ENCODE measurements at places on chromosomes 16 and 17. TPM values are rescaled to one million over a fixed set of nuclear protein-coding genes. Genes with fewer than 3 reads are reported as not detected.
A peak's percentile ranks its signal among the peaks of the same experiment; 100 is the strongest.

DNA sequence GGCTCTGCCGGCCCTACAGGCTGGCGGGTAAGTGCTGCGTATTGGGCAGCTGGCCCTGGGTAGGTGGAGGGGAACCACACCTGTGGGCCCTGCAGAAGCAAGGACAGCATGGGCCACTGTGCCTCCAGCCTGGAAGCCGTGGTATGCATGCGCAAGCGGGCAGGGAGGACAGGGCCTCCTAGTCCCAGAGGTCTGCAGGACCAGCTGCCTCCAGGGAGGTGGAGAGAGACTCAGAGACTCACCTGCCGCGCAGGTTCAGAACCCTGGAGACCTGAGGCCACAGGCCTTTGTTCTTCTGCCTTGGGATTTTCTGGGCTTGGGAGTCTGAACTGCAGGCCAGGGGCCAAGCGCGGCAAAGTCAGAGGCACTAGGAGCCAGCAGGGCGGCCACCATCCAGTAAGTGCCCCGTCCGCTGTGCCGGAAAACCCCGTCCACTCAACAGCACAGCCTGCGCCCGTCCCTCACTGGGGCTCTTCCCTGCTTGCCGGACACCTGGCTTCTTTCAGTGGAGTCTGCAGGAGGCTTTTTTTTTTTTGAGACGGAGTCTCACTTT is 8.8 kb upstream of the RAB40C start:
- DNase-seq, result no peak

TMIGD1 gene
- polyA plus RNA-seq, result 0.78 TPM

GRCh38 chr16:50247906-50248608 is 18.3 kb upstream of the ADCY7 start:
- DNase-seq, result no peak

DNA sequence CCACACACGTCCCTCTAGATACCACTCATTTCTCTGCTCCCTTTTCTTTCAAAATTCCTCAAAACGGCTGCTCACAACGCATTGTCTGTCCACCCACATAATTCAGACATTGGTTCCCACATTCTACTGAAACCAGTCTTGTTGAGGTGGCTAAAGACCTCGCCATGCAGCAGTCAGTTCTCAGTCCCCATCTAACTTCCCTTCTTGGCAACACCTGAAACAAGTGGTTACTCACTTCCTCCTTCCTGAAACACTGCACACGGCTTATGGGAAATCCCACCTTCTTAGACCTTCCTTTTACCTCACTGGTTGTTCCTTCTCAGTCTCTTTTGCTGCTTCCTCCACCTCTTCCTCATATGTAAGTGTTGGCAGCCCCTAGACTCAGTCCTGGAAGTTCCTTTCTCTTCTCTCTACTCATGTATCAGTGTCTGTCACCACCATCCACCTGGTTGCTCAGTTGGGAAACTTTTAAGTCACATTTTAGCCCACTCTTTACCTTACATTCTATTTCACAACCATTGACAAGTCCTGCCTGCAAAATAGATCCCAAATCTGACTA is 277.1 kb downstream of the CEP112 start:
- no peak for DNase-seq

- DNase-seq, result no peak
Measured at GRCh38 chr17:56680676-56681075, 87.2 kb downstream of the NOG start.

FOXF1 gene
- polyA plus RNA-seq, result not detected

DNA sequence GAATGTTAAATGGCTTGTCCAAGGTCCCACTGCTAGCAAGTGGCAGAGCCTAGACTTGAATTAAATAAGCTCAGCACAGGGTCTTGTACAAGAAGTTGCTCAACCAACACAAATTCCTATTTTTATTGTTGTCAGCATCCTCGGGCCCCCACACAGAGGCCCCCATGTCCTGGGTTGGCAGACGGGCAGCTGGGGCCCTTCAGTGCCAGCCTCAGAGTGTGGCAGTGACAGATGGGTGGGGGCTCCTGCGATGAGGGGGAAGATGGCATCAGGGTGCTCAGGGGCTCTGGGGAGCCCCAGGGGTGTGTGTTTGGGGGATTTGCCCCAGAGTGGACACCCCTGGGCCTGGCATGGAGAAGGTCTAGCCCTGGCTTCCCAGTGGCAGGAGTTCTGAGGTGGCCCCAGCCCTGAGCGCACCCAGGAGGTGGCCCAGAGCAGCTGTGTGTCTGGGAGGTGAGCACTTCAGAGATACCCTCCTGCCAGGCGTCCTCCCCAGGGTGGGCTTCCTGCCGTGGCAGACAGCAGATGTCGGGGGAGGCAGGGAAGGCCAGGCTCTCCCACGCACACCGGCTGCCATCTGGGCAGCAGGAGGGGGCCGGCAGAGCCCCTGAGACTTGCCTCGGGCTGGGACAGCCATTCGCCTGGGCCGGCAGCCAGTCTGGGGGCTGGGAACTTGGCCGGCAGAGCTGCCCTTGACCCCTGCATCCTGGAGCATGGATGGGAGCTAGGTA is 150.8 kb downstream of the C16orf78 start:
- peak; percentile 41 for DNase-seq

GRCh38 chr16:10521681-10522274 is 58.6 kb downstream of the EMP2 start:
- DNase-seq, result peak; percentile 73

ZFP3 gene
- polyA plus RNA-seq, result 19.1 TPM

CSH1 gene
- polyA plus RNA-seq, result not detected

DNA sequence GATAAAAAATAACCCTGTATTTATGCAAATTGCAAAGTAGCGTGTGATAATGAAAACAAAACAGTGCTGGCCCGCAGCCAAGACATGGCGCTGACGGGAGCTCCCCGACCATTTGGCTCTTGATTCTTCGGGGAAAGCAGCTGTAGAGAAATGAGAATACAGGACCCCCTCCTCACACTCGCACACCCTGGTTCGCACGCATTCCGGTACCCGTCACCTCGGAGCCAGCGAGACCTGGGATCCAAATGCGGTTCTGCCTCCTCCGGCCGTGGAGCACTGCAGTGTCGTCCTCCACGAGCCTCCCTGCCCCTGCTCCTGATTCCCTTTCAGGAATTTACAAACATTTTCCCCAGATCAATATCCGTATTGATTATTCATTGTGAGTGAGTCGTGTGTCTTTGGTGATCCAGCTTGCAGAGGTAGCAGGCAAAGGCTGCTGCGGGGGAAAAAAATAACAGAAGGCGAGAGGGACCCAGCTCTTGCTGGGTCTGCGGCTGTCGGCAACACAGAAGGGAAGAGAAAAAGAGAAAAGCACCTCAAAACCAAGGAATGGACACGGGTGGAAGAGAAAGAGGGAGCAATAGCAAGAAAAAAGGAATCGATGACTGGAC is 184.1 kb upstream of the ZFHX3 start:
- DNase-seq, result no peak

CSF3 gene
- polyA plus RNA-seq, result not detected

DNA sequence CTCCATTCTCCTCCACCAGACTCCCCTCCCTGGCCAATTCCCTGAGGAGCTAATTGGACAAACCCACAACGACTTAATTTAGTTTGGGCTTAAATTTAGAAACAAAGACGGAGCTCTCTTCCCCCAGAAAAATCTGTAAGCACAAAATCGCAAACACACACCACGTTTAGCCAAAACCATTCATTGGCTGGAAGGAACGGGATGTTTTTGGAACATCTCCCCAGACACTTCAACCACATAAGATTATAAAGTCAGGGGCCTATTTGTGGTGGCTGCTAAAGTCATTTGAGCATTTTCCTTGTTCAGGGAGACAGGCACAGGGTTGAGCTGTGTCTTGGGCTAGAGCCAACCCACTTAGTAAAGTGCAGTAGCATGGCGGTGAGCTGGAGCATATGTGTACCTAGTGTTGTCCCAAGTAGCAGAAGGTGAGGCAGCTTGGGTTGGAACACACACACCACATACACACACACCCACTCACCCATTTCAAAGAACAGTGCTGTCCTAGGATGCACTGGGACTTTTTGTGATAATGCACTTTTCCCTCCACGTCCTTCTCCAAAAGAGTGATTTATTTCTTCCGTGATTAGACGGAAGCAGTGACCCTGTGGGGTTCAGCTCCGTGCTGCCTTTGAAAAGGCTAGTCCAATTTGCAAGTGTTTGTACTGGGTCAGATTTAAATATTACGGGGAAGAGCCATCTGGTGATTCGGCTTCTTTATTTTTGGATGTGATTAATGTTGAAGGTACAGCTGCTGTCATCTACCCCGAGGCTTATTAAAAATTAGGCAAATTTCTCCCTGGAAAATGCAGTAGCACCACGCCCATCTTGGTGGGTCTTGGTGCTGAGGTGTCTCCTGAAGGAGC is 32.2 kb downstream of the ELAC2 start:
- no peak for DNase-seq

DNA sequence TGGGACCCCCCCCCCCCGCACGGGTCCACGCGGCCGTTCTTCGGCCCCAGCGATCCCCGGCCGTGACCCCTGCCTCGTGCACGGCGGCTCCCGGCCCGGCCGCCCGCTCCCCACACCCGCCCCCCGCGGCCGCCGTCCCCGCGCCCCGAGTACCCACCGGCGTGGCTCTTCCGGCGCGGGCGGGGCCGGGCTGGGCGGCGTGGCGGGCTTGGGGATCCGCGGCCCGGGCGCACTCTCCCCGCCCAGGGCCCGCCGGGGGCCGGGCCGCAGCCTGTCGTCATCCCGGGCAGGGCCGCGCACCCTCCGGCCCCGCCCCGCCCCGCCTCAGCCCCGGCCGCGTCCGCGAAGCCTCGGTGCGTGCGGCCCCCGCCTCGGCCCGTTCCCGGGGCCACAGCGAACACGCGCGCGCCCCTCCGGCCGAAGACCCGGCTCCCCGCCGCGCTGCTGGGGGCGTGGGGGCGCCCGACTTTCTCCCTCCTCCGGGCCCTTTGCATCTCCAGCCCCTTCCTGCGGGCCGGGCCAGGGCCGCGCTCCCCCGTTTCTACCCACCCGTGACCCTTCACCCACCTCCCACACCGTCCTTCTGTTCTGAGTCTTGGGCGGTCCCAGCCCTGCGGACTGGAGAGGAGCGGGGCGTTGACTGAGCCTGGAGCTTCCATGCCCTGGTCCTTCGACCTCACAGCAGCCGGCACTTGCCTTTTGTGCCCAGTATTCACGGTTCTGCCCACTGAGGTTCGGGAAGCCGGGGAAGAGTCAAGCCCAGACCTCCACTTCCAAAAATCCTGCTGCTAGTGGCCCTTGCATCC is 840 bp downstream of the MYO1C start:
- no peak for DNase-seq

HOXB8 gene
- polyA plus RNA-seq, result 44.8 TPM

CCDC47 gene
- polyA plus RNA-seq, result 110 TPM

DNA sequence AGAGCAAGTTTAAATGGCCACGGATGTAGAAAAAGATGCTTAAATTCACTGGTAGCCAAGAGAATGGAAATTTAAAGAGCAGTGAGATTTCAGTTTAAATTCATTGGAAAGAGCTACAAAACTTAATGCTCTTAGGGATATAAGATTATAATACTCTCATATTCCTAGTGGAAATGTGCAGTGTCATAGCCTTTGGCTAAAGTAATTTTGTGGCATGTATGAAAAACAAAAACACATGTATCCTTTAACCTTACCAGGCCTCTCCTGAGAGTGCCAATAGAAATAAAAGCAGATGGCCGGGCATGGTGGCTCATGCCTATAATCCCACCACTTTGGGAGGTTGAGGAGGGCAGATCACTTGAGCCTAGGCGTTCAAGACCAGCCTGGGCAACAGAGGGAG is 289.2 kb downstream of the PHKB start:
- DNase-seq, result no peak

GRCh38 chr17:17141860-17142552 is 64.1 kb downstream of the PLD6 start:
- DNase-seq, result no peak

HCRT gene
- not detected for polyA plus RNA-seq

OTOP3 gene
- not detected for polyA plus RNA-seq

- DNase-seq, result no peak
Measured at GRCh38 chr17:56870081-56870651, 36.2 kb downstream of the DGKE start.

C16orf95 gene
- polyA plus RNA-seq, result 5.6 TPM

GRCh38 chr17:37060928-37061327 is 112.2 kb downstream of the AATF start:
- no peak for DNase-seq

DNA sequence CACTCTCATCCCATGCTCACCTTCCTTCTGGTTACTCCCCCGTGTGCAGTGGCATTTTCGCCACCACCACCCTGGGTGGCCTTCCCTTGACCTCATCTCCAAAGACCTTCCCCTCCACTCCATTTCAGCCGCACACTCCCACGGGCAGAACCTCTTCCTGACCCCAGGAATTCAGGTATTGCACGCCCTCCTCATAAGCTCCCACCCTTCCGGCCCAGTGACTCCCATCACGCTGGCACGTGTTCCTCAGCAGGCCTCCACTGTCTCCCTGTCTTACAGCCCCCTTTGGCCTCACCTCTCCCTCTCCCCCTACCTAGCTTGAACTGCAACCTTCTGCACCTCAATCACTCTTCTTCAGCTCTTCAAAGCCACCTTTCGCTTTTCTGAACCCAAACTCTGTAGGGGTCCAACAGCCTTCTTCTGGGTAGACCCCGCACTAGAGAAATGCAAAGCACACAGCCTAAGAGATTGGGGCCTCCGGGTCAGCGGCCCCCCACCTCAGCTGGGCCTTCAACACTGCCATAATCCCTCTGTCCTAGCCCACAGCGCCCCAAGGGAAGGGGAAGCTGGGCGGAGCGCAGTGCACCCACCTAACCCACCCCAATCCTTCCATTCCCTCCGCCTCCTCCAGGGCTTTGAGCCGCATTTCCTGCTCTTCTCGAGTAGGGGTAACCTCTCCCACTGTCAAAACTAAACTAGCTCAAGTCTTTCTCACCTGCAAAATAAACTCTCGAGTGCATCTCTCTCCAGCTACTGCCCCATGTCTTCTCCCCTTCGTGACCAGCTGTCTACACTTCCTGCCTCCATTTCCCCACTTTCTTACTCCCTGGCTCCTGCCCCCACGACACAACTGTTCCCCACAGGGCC is 1.7 kb upstream of the TMEM97 start:
- DNase-seq, result no peak

DNA sequence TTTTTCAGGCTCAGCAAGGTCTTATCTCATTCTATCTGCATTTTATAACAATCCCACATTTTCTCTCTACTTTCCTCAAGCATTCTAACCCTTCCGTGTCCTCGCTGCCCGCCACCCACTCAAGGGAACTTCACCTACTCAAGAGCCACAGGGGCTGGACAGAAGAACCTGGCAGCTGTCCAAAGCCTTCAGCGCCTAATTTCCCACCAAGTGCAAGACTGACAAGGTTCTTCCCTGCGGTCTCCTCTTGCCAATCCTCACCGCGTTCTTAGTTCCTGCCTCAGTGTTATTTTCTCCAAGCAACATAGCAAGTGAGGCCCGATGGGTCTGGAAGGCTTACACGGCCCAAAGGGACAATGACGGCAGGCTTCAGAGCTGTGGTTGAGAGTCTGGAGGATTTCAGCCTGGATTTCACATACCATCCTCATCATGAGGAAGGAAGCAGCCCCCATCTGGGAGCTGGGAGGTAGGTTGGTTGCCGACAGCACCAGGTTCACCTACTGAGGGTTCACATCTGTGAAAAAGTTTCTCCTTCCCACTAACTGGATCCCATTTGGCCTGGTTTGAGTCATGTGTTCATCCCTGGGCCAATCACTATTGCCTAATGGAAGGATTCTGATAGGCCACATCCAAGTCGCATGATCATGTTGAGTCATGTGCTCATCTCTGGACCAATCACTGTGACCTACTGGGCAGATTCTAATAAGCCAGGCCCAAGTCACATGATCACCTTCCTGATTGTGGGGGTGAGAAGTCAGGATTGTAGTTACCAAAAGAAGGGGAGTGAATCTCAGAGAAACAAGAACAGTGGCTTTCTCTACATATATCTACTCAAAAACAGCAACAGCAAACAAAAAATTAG is 108.2 kb downstream of the N4BP1 start:
- no peak for DNase-seq

Data from left kidney (tissue), 8 donors.